Left kidney (tissue), 8 donors: ENCODE measurements at places on chromosomes 16 and 17. TPM values are rescaled to one million over a fixed set of nuclear protein-coding genes. Genes with fewer than 3 reads are reported as not detected.

Gene BAIAP2
- polyA plus RNA-seq, result 37.2 TPM

Gene NOS2
- polyA plus RNA-seq, result 2.2 TPM

Gene CDR2L
- polyA plus RNA-seq, result 8.0 TPM

Gene TSPOAP1
- 62.3 TPM for polyA plus RNA-seq

Gene BCL6B
- 21.8 TPM for polyA plus RNA-seq

Gene CHST6
- polyA plus RNA-seq, result 0.98 TPM

Gene SOST
- 30.9 TPM for polyA plus RNA-seq

Gene MEOX1
- 15.5 TPM for polyA plus RNA-seq

Gene SERPINF2
- 68.8 TPM for polyA plus RNA-seq

Gene KRTAP16-1
- not detected for polyA plus RNA-seq

Gene GGT6
- 6.3 TPM for polyA plus RNA-seq

Gene COG1
- 61.4 TPM for polyA plus RNA-seq

Gene ARL16
- polyA plus RNA-seq, result 50.2 TPM

Gene ERBB2
- 173 TPM for polyA plus RNA-seq

Gene AP1G1
- polyA plus RNA-seq, result 107 TPM

Gene KRT9
- not detected for polyA plus RNA-seq

Gene MARF1
- polyA plus RNA-seq, result 70.2 TPM

DNA sequence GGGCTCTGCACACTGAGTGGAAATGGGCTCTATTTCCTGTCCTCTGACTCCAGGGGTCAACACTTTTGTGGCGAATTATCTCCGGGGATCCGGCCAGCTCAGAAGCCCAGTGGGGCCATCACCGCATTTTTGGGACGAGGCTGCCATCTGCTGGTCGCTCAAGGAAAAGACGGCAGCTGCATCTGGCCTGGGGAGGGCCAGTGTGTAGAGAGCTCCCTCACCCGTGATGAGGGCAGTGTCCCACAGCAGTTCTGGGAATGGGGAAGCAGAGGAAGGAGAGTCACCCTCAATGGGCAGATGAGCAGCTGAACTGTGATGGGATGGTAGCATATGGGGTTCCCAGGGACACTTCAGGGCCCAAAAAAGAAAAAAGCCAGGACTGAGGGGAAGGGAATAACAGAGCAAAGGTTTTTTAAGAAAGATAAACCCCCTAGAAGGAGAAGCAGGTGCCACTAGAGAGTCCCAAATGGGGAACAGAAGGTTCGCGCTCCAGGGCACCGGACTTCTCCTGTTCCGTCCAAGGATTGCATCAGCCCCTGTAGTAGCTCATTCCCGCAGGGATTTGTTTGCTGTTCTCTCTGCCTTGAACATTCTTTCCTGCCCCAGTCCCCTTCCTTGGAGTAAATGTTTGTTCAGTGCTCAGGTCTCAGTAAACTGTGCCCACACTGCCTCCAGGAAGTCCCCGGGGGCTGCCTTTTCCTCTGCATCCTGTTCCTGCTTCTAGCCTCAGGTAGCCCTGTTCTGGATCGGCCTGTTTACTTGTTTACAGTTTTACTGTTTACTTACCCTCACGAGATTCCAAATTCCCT lies 9.3 kb upstream of the ABCC12 start:
- DNase-seq, result peak; percentile 51

GRCh38 chr17:56099649-56100048 lies 53.6 kb upstream of the ANKFN1 start:
- no peak for DNase-seq

GRCh38 chr17:16820979-16821543 lies 131.0 kb downstream of the CCDC144A start:
- DNase-seq, result no peak

DNA sequence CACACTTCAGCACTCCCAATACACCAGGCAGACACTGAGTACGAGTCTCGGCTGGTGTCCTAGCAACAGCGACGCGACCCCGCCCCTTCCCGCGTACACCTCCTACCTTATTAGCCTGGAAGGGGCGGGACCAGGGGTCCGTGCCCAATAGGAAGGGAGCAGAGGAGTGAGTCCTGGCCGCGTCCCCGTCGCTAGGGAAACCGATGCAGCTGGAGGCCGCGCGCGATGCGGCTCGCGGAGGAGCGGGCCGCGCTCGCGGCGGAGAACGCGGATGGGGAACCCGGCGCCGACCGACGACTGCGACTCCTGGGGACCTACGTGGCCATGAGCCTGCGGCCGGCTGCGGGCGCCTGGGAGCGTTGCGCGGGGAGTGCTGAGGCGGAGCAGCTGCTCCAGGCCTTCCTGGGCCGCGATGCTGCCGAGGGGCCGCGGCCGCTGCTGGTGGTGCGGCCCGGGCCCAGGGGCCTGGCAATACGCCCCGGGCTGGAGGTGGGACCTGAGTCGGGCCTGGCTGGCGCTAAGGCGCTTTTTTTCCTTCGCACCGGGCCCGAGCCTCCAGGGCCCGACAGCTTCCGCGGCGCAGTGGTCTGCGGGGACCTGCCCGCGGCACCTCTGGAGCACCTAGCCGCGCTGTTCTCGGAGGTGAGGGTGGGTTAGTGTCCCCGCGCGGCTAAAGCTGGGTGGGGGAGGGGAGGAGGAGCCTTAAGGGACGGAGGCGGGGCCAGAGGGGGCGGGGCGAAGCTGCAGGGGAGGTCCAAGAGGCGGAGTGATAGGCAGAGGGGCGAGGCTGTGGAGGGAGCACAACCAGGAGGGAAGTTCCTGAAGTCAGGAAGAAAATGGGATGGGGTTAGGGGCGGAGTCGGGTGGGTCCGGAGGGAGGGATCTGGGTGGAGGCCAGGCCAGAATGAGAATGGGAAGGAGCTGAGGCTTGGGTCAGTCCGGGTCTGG lies at the start of gene DNAH9:
DNAH9 (plus strand) TSS at position 197 of the 948 bp plus-strand sequence; CDS start at position 226, 29 bp downstream.
- DNase-seq, result peak; percentile 97

DNA sequence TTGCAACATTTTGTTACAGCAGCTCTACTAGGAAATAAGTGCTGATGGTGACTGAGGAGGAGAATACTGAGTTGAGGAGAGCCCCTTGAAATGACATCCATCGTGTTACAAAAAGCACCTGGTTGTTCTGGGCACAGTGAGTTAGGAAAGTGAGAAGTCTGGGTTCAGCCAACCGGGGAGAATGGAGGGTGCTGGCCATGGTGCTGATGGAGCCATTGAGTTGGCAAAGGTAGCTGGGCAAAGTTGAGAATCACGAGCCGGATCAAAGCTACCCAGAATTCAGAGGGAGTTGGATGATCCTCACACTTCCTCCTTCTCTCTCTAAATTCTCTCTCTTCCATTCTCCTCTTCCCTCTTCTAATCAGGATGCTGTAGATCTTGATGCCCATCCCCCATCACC lies 35.0 kb upstream of the ASIC2 start:
- peak; percentile 53 for DNase-seq

DNA sequence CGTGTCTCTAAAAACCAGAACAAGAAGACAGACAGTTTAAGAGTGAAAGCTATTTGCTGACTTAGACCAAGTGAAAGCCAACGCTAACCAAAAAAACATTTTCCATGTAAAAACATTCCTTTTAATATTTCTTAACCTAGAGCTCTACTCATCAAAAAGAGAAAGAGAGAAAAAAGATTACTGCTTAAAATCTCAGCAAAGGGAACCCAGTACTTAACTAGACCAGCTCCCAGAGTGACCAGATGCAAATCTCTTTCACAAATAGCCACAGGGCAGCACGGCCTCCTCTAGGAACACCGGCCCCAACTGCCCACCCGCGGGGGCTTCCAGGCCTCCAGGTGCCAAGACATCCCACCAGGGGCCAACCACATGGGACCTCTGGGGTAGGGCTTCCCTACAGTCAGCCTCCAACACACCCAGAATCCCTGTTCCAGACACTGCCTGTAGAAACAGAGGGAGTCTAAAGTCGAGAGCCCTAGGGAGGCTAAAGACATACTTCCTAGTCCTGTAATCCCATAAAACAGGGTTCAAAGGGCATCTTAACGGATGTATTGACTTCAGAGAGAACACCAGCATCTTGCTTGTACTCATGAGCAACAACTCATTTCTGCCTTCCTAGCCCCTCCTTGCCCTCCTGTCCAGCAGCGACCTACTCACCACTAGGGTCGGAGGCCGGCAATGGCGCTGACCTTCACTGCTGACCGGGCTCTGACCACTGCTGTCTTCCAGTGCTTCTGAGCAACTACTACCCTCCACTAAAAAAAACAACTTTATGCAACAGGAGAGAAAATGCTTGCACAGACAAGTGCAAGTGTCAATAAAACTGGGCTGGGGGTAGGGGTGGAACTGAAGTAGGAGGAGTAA lies 21.3 kb downstream of the ZCCHC14 start:
- DNase-seq, result no peak

DNA sequence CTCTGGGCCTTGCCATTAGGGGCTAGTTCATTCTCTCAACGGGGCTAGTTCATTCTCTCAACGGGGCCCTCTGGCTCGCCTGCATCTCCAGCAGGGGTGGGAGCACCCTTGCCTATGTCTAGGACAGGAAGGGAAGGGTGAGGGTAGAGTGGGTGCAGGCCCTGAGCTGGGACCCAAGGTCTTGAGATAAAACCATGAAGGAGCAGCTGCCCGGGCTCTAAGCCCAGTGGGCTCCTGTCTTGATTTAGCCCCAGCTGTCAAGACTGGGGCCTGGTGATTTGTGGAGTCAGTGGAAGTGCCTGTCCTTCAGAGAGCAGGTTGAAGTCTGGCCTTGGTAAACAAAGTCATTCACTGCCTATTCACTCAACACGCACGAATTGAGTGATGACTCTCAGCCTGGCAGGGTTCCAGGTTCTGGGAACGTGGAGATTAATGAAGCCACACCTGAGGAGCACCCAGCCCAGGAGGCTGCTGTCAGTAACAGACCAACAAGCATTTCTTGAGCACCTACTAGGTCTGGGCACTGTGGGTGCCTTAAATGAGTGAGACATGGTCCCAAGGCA lies 35.4 kb downstream of the WNT3 start:
- no peak for DNase-seq

GRCh38 chr16:23724096-23724784 lies 11.2 kb upstream of the ERN2 start:
- no peak for DNase-seq

DNA sequence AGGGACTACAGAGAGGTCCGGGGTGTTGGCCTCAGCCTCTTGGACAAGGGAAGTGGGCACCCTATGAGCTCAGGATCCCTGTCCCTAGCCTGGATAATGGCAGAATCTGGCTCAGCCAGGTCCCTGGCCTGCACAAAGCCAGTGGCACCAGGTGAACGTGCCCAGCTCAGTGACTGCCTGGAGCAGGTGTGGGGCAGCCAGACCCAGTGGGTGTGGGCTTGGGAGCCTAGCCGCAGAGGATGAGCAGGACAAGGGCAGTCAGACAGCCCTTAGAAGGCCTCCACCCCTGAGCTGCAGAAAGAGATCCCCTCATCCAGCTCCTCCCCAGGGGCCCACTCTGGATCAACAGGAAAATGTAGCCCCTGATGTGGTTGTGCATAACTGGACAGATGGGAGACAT lies 585.3 kb downstream of the KCNJ18 start:
- DNase-seq, result no peak

GRCh38 chr16:59126486-59126885 lies 392.4 kb upstream of the GOT2 start:
- no peak for DNase-seq

GRCh38 chr17:80265205-80266068 lies 4.8 kb downstream of the RNF213 start:
- DNase-seq, result no peak

GRCh38 chr17:50719924-50720794 lies 756 bp downstream of the LUC7L3 start:
- DNase-seq, result peak; percentile 21

- no peak for DNase-seq
Observed at GRCh38 chr17:30363715-30364202, 15.0 kb upstream of the CPD start.

DNA sequence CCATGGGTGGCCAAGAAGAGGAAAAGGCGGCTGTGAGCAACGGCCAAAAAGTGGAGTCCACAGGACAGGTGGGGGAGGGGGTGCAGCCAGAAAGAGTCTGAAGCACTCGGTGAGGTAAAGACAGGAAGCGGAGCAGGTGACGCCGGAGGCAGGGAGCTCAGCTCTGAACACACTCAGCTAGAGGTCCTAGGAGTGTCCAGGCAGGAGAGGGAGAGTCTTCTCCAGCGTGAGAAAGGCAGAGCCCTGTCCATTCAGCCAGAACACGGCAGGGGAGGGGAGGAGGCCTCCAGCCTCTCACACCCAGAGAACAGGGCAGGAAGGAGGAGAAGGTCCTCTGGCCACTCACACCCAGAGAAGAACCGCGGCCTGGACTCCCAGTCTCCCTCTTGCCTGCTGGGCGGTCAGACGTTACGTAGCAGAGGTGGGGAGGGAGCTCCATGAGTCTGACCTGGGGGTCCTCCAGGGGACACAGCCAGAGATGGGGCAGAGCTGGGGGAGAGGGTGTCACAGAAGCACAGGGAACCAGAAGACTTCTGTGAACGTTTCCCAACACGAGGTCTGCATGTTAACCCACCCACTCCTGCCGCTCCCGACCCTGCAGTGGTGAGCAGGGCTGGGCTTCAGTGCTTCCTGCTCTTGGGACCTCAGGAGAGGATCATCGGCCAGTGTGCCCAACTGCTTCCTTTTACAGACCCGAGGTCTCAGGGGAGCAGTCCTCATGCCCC lies 89.2 kb downstream of the ABR start:
- DNase-seq, result no peak

- DNase-seq, result no peak
Observed at GRCh38 chr17:72063756-72064450, 56.9 kb upstream of the SOX9 start.

- no peak for DNase-seq
Observed at GRCh38 chr17:56465886-56466285, 127.6 kb upstream of the NOG start.

- peak; percentile 68 for DNase-seq
Observed at GRCh38 chr16:89256651-89257254, 39.2 kb downstream of the ZNF778 start.

GRCh38 chr17:63537991-63538692 lies 12.1 kb upstream of the DCAF7 start:
- no peak for DNase-seq

DNA sequence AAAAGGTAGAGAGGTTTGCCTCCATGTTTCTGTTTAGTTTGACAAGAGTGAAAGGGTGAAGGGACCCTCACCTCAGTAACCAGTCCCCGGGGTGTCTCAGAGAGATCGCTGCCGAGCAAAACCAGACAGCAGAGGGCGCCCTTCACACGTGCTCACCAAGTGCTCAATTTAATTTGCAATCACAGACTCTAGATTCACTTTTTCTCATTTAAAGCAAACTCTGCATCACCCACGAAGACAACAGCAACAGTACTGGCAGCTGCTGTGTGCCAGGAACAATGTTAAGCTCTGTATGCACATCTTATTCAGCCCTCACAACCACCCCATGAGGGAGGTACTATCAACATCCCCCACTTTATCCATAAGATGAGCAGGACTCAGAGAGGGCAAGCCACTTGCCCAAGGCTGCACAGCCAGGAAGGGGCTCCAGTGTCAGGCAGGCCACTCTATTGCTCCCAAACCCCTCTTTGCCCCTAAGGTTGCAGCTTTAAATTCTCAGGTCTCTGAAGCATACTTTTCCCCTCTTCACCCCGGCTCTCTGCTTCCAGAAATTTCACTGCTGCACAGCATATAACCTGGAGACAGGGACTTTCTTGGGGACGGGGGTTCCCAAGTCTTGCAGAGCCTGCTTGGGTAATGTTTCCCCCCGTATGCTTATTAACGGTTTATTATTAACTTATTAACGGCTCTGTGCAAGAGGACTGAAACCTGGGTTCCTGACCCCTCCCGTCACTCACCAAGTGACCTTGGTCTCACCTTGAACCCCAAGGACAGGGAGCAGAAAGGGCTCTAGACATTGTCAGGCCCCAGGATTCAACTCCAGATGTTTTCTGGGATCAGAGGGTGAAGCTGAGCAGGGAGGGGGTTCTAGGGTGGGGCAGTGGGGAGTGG lies 70.9 kb downstream of the CNGB1 start:
- DNase-seq, result peak; percentile 49

- no peak for DNase-seq
Observed at GRCh38 chr16:67579686-67580085, 17.4 kb downstream of the CTCF start.
